ENCODE measurements at places on chromosomes 1 and 21.

DNA sequence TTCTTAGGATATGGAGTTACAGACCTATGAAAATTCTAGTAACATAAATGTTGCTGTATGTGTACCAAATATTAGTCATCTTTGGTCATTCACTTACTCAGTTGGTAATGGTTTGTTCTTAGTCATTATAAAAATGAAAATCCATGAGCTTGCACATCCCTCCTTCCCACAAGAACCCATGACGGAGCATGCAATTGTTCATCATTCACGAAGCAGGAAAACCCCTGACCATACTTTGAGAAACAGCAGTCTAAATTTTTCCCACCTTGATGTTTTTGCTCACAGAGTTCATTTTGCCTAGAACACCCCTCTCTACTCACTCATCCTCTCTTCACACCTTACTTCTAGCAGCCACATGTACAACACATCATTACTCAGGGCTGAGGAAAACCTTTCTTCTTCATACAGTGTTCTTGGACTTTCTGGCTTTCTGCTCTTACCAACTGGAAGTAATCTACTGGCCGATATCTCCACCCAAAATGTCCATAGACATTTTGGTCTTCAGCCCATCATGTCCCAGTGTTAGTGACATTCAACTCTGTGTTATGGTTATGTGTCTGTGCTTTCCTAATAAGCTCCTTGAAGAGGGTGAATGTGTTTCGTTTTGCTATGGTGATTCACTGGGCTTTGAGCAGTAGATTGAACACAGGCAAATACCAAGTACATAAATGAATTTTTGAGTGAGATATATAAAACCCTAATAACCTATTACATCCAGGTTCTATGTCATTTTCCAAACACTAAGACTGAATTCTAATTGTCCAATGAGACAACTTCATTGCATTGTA, 189.9 kb downstream of the ZC3H11B start:
- no peak for DNase-seq

DNA sequence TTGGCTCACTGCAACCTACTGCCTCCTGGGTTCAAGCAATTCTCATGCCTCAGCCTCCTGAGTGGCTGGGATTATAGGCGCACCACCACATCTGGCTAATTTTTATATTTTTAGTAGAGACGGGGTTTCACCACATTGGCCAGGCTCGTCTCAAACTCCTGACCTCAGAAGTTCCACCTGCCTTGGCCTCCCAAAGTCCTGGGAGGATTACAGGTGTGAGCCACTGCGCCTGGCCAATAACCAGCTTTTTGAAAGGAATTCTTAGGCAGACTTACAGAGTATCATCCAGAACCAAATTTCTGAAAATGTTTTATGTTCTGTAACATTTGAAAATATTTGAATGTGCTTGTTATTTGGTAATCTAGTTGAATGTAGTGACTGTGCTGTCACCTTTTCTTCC, 14.6 kb downstream of the BTF3L4 start:
- no peak for DNase-seq

- peak; percentile 45 for DNase-seq
Measured at GRCh38 chr1:19202396-19202795, 7.7 kb downstream of the UBR4 start.

- DNase-seq, result peak; percentile 91
Measured at GRCh38 chr1:156571919-156572662, at the start of gene IQGAP3. IQGAP3 (minus strand) TSS chr1:156572565; CDS start chr1:156572529, 36 bp downstream.

Measured in Caco-2 (cell line).